ENCODE measurements at places on chromosomes 7 and 10.

DNA sequence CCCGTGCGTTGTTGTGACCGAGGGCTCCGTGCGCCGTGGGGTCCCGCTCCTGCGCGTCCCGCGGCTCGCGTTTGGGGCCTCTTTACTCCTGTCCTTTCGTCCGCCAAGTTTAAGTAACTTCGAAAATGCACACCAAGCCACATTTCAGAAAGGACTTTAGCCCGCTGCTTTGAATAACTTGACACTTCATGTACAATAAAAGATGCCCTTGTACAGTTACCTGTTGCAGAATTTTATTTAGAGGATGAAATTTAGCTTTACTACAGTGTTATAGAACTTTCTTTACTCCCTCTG, 459 bp downstream of the SUGCT start:
- DNase-seq, result no peak

DNA sequence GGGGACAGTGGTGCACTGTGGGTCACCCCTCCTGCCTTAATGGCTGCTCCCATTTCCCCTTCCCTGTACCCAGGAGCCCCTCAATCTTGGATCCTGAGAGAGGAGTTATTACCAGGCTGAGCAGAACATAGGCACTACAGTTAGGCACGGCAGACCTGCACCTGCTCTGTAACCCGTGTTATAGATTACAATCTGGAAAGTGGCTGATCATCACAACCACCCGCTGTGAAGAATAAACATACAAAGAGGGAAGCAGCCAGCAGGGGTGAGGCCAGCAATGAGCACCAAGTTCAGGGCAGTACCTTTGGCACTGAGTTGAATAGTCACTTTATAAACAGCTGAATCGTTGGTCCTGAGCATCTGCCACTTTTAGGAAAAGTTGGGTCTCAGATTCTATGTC, 1.7 kb downstream of the CDHR1 start:
- DNase-seq, result no peak

DNA sequence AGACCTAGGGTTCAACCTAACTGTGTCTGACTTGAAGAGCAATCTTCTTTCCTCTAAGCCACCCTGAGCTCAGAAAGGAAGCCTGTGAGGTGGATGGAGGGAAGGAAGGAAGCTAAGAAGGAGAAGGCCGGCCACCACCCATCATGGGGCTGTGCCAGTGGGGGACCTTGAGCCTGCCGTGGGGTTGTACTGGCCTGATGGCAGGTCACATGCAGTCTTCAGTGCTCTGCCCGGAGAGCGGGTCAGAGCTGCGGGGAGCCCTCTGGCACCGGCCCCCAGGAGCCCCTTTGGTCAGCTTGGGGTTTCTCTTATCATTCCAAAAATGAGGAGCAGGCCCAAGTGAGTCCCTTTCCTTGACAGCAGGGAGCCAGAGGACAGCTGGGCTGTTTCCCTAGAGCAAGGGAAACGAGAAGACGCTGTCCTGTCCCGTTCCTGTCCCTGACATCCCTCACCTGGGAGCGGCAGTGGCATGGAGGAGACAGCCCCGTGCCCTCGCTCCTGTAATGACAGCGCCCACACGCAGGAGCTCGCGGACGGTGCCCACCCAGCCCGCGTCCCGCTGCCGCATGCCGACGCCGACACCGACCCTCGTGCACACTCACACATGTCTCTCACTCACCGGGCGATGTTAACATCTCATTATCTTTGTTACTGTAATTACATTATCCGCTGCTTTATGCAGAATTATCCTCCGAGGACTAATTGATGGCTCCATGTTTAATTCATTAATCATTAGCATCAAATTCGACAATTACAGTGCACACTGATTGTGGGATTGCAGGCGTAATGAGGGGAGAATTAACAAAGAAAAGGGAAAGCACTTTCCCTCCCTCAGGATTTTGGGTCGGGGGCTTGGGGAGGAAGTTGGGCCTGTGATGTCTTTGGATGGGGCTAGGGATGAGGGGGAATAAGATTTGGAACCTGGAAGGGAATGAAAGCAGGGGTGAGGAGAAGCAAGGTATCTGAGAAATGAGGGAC, 31.3 kb downstream of the GBX1 start:
- no peak for DNase-seq

DNA sequence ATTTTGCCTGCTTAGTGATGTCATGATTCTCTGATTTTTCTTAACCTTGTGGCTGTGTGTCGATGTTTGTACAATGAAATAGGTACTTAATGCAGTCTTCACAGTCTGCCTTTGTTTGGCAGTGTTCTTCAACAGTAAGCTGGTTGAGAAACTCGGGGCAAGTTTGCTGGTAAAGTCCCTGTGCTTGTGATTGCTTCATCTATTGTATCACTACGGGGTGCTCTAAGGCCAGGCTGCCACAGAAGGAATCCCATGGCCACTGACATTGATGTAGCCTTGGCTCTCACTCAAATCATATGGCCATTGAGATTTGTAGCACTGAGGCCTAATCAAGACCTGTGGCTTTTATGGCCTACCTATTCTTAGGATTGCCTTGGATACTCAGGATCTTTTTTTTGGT, 33.5 kb upstream of the PRSS37 start:
- no peak for DNase-seq

DNA sequence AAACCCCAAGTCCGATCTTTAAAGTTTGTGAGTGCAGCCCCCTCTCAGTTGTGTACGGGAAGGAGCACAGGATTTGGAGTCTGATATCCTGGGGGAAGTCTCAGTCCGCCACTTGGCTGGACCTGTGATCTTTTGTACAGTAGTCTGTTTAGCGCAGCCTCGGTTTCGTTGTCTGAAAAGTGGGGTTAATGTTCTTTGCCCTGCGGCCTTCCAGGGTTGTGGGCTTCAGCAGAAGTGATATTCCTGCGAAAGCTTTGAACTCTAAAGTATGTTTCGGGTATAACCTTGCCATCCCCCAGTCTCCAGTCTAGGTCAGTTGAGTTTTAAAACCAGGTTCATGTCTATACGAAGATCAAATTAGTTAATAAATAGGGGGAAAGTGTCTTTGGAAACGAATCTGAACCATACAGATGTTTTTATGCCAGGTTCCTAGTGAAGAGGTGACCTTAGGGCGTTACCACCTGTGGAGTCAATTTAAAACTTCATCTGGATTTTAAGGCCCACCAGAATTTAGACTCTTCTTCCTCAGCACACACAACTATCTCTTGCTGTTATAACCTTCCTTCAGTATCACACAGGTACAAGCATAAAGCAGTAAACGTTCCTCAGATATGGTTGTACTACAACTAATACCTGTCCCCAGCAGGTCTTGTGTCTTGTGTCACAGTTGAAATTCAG, 904 bp downstream of the R3HCC1L start:
- no peak for DNase-seq

DNA sequence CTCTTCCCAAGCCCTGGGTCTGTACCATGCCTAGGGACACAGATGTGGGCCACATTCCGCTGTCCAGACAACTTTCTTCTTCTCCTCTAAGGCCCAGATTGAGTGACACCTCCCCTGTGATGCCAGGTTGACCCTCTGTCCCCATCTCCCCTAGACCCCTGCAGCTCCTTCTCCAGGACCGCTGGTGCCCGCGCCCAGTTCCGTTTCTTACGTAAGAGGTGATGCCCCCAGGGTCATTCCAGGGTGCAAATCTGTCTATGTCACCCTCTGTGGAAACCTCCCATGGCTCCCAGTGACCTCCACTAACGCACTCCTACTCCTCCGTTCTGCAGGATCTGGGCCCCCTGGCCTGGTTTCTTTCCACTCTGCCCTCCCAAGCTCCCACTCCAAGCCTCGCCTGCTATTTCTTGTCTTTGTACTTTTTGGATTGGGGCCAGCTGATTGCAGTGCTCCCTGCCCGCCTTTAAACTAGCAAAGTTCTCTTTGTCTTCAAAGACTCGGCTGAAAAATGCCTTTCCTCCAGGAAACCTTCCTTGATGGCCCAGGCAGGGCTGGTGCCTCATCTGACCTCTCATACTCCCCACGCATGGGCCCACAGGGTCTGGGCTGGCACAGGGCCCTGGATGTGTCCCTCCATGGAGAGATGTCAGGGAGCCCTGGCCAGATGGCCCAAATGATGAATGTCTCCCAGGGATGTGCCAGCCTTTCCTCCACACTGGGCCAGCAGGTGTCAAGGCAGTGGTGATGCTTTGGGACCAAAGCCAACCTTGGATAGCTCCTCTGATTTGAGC, 21.3 kb upstream of the ELN start:
- DNase-seq, result no peak

- no peak for DNase-seq
These were observed 1.5 kb downstream of the IRF5 start for GRCh38 chr7:128939075-128939860.

GRCh38 chr10:72831696-72832409, 61.7 kb upstream of the OIT3 start:
- DNase-seq, result no peak

GRCh38 chr7:144399946-144400345, 3.5 kb downstream of the NOBOX start:
- no peak for DNase-seq

All from stimulated activated CD4-positive, alpha-beta T cell treated with anti-CD3 and anti-CD28 coated beads, Interleukin-15, amount 100 ng/mL, for 48 hours (primary cell).